ENCODE measurements at places on chromosomes 4 and X.

GRCh38 chr4:180380733-180381132, 1862.5 kb upstream of the TENM3 start:
- DNase-seq, result no peak

DNA sequence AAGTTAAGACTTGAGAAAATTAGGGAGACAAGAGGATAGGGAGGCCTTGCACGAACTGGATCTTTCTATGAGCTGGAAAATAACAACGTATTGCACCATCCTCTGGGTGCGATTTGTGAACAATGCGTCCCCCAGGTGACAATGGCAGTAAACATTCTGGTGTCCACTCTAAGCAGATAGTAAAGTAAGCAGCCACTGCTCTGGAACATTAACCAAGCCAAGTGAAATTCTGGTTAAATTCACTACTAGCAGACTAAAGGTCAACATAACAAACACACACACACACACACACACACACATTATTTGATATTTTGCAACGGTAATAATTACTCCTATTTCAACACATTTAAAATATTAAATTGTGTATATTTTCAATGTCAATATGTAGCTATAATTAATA, 242.2 kb upstream of the DCAF8L1 start:
- no peak for DNase-seq

DNA sequence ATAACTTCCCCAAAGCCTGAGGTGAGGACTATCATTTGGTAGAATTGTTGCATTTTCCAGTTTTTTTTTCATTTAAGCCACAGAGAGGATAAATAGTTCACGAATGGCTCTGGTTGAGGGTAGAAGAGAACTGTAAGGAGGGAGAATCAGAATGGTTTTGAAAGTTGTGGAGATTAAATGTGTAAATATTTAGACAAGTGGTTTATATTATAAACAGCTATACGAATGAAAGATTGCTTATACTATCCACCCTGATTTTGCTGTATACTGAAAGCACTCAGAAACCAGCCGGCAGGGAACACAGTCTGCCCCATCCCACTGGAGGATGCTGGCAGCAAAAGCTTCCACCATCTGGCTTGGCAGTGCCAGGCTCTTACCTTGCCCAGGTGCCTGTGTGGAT, 341.1 kb downstream of the RAPGEF2 start:
- DNase-seq, result no peak

DNA sequence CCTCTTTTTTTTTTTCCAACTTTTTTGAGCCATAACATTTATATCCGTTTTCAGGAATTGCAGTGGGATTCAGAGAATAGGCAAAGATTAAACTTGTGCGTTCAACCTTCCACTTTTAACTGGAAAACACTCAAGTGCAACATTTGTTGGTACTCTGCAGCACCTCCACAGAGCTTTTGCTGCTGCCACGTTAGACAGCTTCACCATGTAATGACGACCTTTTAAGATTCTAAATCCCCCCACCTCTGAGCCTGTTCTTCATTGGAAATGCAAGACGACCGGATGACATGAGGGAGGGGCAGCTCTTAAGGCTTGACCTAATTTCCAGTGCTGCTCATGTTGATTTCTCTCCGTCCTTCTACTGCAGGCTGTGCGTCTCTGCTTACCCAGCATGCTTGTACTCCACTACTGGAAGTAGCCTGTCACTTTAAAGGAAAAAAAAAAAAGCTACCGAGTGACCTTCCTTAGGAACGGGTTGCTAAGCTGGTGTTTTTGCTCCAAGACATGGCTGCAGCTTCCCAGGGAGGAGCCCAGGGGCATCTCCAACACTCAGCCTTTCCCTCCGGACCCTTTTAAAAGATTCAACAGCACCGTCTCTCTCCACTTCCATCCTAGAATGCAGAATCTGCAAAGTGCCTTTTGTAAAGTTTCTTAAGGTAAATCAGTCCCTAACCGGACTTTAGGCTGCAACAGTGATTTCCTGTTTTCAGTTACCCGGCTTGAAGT, at the start of gene CC2D2A:
TSS of gene CC2D2A (plus strand) at position 481 of the 726 bp plus-strand sequence. CDS start 6,051 bp downstream, outside the sequence.
- no peak for DNase-seq

DNA sequence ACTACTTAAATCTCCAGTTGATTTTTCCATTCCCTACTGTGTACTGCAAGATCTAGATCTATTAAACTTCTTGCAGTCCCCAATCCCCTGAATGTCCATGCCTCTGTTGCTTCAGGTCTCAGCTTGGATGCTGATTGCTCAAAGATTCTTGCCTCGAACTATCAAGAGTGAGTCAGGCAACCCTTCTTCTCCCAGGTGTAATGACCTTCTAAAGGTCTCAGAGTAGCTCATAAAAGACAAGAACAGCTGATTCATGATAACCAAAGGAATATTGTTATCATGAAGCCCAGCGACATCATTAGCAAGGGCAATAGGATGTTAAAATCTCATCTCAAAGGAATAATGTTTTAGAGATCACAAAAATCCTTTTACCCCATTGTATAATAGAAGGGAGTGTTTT, 6.8 kb upstream of the FABP2 start:
- no peak for DNase-seq

DNA sequence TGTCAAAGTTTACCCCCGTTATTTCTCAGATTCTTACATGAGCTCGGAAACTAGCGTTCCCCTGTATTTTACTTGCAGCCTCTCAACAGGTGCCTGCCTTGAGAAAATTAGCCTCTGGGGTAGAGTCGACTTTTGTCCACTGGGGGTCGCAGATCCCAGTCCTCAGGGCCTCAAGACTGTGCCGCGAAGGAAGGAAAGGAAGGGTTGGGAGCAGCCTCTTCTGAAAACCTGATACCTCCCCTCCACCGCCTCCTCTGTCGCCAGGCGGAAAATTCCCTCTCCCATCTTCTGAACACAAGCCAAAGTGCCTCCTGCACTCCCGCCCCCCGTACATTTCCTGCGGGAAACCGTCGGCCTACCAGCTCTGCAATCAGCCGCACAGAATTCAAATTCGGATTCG, 44.4 kb upstream of the TMSB15B start:
- DNase-seq, result peak; percentile 56

- no peak for DNase-seq
Observed at GRCh38 chr4:105280338-105281123, 133.9 kb downstream of the TET2 start.

DNA sequence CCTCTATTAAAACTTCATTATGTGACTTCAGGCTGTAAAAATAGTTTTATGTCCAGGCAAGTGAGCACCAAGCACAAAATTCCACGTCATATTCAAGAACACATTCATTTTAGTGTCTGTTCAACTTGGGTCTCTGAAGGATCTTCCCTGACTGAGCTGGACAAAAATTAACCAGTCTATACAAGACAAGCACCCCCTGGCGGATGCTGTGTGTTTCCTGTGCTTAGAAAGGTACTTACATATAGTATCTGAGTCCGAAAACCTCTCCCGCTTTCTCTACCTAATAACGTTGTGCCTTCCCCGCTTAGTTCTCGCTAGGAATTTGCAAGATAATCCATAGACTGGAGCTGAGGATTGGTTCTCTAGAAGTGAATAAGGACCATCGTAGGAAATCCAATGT, 2214.5 kb upstream of the TENM3 start:
- DNase-seq, result no peak

Measured in GM20000 (cell line).